Neural crest cell (in vitro differentiated cells): ENCODE measurements at places on chromosomes 2 and 18. TPM values are rescaled to one million over a fixed set of nuclear protein-coding genes. Genes with fewer than 3 reads are reported as not detected.

Gene SLC11A1
- 0.09 TPM in 1 of 2 replicates, not detected in the other for total RNA-seq

Gene PROKR1
- 0.09 and 0.16 TPM in 2 replicates for total RNA-seq

GRCh38 chr2:127382831-127383230 is 4.9 kb downstream of the MAP3K2 start:
- no peaks in the 10 kb centered on the region for H3K27me3 ChIP-seq
- peaks cover 6% of the 10 kb centered on the region for H3K36me3 ChIP-seq
- no peak overlapping the region for H3K4me3 ChIP-seq
- no peak for DNase-seq
- peaks cover 30% of the 10 kb centered on the region for H3K4me1 ChIP-seq

DNA sequence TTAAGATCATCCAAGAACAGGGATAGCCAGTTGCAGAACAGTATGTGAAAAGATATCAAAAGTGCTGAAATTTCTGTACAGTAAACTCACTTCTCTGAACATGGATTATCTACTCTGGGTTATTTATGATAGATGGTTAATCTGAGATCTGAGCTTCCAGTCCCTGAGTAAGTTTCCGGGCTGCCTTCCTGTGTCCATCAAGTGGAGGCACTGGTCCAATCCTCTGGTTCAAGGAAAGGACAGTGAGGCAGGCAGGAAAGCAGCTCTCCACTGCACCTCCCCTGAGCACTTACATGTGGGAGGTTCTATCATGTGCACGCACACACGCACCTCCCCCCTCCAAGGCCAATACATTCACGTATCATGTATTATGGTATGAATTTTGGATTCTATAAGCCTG is 32.5 kb downstream of the GPR45 start:
- H3K36me3 ChIP-seq, result peaks cover 12% of the 10 kb centered on the region
- DNase-seq, result no peak
- no peak overlapping the region for H3K4me3 ChIP-seq
- no peaks in the 10 kb centered on the region for H3K27me3 ChIP-seq
- no peak overlapping the region for H3K27ac ChIP-seq

DNA sequence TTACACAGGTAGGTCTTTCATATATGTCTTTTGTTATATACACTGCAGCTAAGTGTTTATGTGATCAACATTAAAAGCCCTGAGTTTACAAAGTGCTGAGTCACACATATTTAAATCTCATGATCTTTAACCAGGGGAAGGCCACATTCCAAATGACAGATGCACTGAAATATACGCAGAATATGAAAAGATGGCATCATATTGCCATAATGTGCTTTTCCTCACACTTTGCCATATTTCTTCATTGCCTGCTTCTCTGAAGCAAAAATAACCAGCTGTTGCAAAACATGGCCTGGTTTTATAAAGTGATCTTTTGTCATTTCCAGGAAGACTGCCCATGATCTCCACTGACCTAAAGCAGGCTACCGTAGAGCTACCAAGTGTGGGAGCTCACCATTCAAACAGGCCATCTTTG is 93.5 kb upstream of the MAPRE2 start:
- no peaks in the 10 kb centered on the region for H3K27me3 ChIP-seq
- no peak overlapping the region for H3K4me3 ChIP-seq
- no peak for DNase-seq
- H3K36me3 ChIP-seq, result no peaks in the 10 kb centered on the region
- H3K4me1 ChIP-seq, result peaks cover 7% of the 10 kb centered on the region

Gene TMEM247
- not detected in 2 replicates for total RNA-seq

GRCh38 chr2:48205137-48205798 is 299.0 kb upstream of the FBXO11 start:
- peaks cover 53% of the 10 kb centered on the region for H3K4me1 ChIP-seq
- peak; percentile 26 for DNase-seq
- peak overlapping the region; percentile 80 for H3K4me3 ChIP-seq
- H3K36me3 ChIP-seq, result no peaks in the 10 kb centered on the region

GRCh38 chr2:1231466-1232063 is 181.7 kb upstream of the TPO start:
- no peaks in the 10 kb centered on the region for H3K36me3 ChIP-seq
- no peak overlapping the region for H3K27ac ChIP-seq
- no peaks in the 10 kb centered on the region for H3K27me3 ChIP-seq
- no peak overlapping the region for H3K4me3 ChIP-seq

GRCh38 chr18:62354151-62354550 is 29.0 kb downstream of the TNFRSF11A start:
- H3K27me3 ChIP-seq, result no peaks in the 10 kb centered on the region
- no peak for DNase-seq
- H3K4me1 ChIP-seq, result no peaks in the 10 kb centered on the region
- H3K27ac ChIP-seq, result no peak overlapping the region
- no peaks in the 10 kb centered on the region for H3K36me3 ChIP-seq

DNA sequence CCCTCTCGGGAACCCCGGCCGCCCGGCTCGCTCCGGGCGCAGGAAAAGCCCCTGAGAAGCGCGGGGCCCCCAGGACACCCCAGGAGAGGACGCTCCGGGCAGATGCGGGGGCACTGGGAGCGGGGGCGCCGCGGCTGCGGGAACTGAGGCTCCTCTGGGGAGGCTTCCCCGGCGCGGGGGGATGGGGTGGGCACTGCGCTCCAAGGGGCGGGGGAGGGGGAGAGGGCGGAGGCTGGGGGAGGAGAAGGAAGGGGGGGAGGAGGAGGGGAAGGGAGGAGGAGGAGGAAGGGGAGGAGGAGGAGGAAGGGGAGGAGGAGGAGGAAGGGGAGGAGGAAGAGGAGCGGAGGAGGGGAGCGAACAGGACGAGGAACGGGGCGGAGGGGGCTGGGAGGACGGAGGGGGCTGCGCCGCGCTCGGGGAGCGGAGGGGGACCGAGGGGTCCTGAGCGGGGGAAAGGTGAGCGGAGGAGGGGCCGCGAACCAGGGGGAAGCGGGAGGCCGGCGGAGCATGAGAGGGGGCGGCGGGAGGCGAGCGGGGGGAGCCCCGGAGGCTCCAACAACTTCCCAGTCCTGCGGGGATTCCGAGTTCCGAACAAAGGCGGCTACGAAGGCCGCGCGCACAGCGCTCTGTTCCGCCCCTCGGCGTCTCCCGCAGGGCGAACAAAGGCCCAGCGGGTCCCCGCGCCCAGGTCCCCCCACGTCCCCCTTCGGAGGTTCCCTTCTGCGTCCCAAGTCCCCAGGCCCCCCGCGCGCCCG is 742 bp downstream of the PXDN start:
- peak overlapping the region; percentile 92 for H3K27ac ChIP-seq
- H3K27me3 ChIP-seq, result peaks cover 10% of the 10 kb centered on the region
- DNase-seq, result peak; percentile 58
- H3K4me1 ChIP-seq, result peaks cover 41% of the 10 kb centered on the region
- H3K4me3 ChIP-seq, result peak overlapping the region; percentile 99

DNA sequence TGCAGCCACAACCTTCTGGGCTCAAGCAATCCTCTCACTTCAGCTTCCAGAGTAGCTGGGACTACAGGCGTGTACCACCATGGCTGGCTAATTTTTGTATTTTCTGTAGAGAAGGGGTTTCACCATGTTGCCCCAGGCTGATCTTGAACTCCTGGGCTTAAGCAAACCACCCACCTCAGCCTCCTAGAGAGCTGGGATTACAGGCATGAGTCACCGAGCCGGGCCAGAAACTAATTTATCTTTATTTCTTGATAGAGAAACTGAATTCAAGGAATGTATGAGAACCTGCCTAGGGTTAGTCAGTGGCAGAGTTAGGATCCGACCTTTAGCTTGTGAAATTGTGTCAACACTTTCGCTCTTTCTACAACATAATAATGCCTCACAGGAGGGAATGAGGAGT is 19.3 kb upstream of the ITGAV start:
- DNase-seq, result no peak
- peaks cover 24% of the 10 kb centered on the region for H3K4me1 ChIP-seq
- H3K27me3 ChIP-seq, result no peaks in the 10 kb centered on the region
- no peak overlapping the region for H3K27ac ChIP-seq
- peaks cover 2% of the 10 kb centered on the region for H3K36me3 ChIP-seq

Gene CIB4
- not detected in 2 replicates for total RNA-seq
